ENCODE measurements at places on chromosomes 1 and 21. TPM values are rescaled to one million over a fixed set of nuclear protein-coding genes. Genes with fewer than 3 reads are reported as not detected.

TUFT1 gene
- 10.4 TPM for total RNA-seq

DDI2 gene
- total RNA-seq, result 34.8 TPM

TLCD4 gene
- total RNA-seq, result 3.5 TPM

CHIA gene
- not detected for total RNA-seq

RHD gene
- total RNA-seq, result 0.21 TPM

GLIS1 gene
- 0.04 TPM for total RNA-seq

TYW3 gene
- total RNA-seq, result 29.6 TPM

ARHGEF2 gene
- total RNA-seq, result 87.6 TPM

HSF2BP gene
- 2.3 TPM for total RNA-seq

RAD54L gene
- 48.1 TPM for total RNA-seq

OR10Z1 gene
- total RNA-seq, result not detected

CLDN8 gene
- total RNA-seq, result not detected

BARHL2 gene
- not detected for total RNA-seq

RIIAD1 gene
- not detected for total RNA-seq

SPATA21 gene
- not detected for total RNA-seq

TCP10L gene
- total RNA-seq, result 0.12 TPM

CHI3L2 gene
- total RNA-seq, result not detected

RBM11 gene
- 8.3 TPM for total RNA-seq

OR2L8 gene
- not detected for total RNA-seq

SLC2A5 gene
- total RNA-seq, result 0.03 TPM

MIXL1 gene
- 2.6 TPM for total RNA-seq

ACTL8 gene
- total RNA-seq, result 0.70 TPM

NGF gene
- not detected for total RNA-seq

PYHIN1 gene
- not detected for total RNA-seq

BSND gene
- 0.47 TPM for total RNA-seq

PPIAL4G gene
- total RNA-seq, result not detected

TMOD4 gene
- total RNA-seq, result 1.3 TPM

ERO1B gene
- 3.6 TPM for total RNA-seq

CFAP141 gene
- total RNA-seq, result not detected

NPPA gene
- not detected for total RNA-seq

PTPRF gene
- total RNA-seq, result 154 TPM

CHODL gene
- total RNA-seq, result 1.6 TPM

C1QC gene
- total RNA-seq, result not detected

HES2 gene
- total RNA-seq, result 1.2 TPM

HEYL gene
- 4.5 TPM for total RNA-seq

AQP10 gene
- not detected for total RNA-seq

EDN2 gene
- total RNA-seq, result not detected

OR6N2 gene
- total RNA-seq, result not detected

EFNA4 gene
- total RNA-seq, result 22.9 TPM

TFB2M gene
- total RNA-seq, result 25.2 TPM

NR1I3 gene
- not detected for total RNA-seq

ADGRB2 gene
- 27.8 TPM for total RNA-seq

PLA2G5 gene
- 0.16 TPM for total RNA-seq

RIMKLA gene
- 5.5 TPM for total RNA-seq

FAM167B gene
- total RNA-seq, result 0.31 TPM

LYPLAL1 gene
- 20.5 TPM for total RNA-seq
